ENCODE measurements at places on chromosomes 16 and 17. TPM values are rescaled to one million over a fixed set of nuclear protein-coding genes. Genes with fewer than 3 reads are reported as not detected.

NPIPB13 gene
- total RNA-seq: 8.5 TPM

SLFN14 gene
- 0.31 TPM for total RNA-seq

MMP28 gene
- 9.7 TPM for total RNA-seq

DHX8 gene
- 57.3 TPM for total RNA-seq

TRIM72 gene
- 0.63 TPM for total RNA-seq

CTRB2 gene
- total RNA-seq: not detected

PABPN1L gene
- not detected for total RNA-seq

CCL3 gene
- 2.8 TPM for total RNA-seq

CASKIN2 gene
- 5.9 TPM for total RNA-seq

EIF3CL gene
- total RNA-seq: 116 TPM

TNP2 gene
- not detected for total RNA-seq

TBC1D3 gene
- not detected for total RNA-seq

AIPL1 gene
- total RNA-seq: not detected

LUC7L3 gene
- 248 TPM for total RNA-seq

ABI3 gene
- not detected for total RNA-seq

NHLRC4 gene
- 0.31 TPM for total RNA-seq

MARVELD3 gene
- total RNA-seq: not detected

HYDIN gene
- 75.1 TPM for total RNA-seq

TLE7 gene
- total RNA-seq: not detected

PRR35 gene
- not detected for total RNA-seq

CCDC182 gene
- not detected for total RNA-seq

KRTAP9-4 gene
- not detected for total RNA-seq

G6PC3 gene
- total RNA-seq: 19.4 TPM

NPIPA5 gene
- 8.1 TPM for total RNA-seq

PTGES3L gene
- total RNA-seq: 2.5 TPM

KRT24 gene
- not detected for total RNA-seq

CCL17 gene
- not detected for total RNA-seq

PLA2G10 gene
- not detected for total RNA-seq

BICDL2 gene
- 0.31 TPM for total RNA-seq

SCARF1 gene
- total RNA-seq: 3.1 TPM

MT4 gene
- not detected for total RNA-seq

TEX19 gene
- not detected for total RNA-seq

ADCY7 gene
- 9.4 TPM for total RNA-seq

HOXB2 gene
- not detected for total RNA-seq

FOXC2 gene
- total RNA-seq: not detected

MGAT5B gene
- 53.8 TPM for total RNA-seq

PPY gene
- not detected for total RNA-seq

SCNN1B gene
- not detected for total RNA-seq

EVPLL gene
- total RNA-seq: not detected

C17orf107 gene
- total RNA-seq: 3.8 TPM

SPNS3 gene
- total RNA-seq: not detected

ITGAD gene
- not detected for total RNA-seq

PMP22 gene
- 8.5 TPM for total RNA-seq

DPEP1 gene
- total RNA-seq: 4.1 TPM

DPEP3 gene
- not detected for total RNA-seq

KCTD19 gene
- total RNA-seq: 0.31 TPM

UTS2R gene
- total RNA-seq: not detected

FMNL1 gene
- total RNA-seq: 7.5 TPM
